ENCODE measurements at places on chromosomes 1 and 21.

- DNase-seq: no peak
These were observed 49.6 kb downstream of the TNFRSF8 start for GRCh38 chr1:12112711-12113161.

DNA sequence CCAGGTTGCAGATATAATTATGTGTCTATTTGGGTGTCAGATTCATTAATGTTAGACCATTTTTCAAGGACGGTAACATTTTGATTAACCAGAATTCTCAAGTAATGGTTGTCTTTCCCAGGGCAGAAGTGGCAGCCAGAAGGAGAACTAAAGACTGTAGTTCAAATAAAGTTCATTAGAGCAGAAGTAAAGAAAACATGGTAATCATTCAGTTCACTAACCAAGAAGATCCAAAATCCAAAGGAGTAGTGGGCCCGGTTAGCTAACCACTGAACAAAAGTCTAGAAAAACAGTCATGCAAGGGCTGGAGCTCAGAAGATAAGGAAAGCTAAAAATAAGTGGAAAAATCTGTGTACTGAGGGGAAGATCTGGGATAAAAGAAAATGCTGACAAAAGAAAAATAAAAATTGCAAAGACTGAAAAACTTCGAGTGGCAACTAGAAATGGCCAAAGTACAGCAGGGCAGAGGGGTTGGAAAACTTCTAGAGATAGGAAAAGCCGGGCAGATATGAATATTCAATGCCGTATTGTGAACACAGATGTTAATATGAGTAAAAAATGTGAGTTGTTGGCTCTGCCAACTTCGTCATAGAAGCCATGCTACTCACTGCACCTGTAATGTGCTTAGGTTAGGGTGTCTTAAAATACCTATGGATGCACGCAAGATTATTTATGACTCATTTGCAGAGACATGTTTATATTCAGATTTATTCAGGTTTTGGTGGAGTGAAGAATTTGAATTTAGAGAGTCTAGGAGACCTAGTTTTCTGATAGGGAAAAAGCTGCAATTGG lies 925.9 kb downstream of the LTN1 start:
- no peak for DNase-seq

GRCh38 chr1:229970714-229971113 lies 96.3 kb upstream of the GALNT2 start:
- no peak for DNase-seq

DNA sequence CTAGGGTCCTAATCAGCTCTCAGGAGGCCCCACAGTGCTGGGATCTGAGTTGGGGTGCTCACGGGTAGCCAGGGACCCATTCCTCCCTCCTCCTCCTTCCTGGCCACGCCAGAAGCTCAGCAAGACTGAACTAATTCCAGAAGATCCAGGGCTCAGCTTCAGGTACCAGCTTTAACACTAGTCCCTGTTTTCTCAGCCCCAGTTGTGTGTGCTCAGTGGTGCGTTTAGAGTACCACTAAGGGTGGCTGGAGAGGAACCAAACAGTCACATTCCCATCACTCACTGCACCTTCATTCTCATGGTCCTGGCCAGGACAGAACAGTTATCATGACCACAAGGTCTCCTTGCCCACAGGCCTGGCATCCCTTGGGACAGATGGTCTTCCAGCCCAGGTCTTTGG lies 20.8 kb downstream of the PKP1 start:
- DNase-seq: no peak

GRCh38 chr21:17295997-17296396 lies 216.8 kb upstream of the CXADR start:
- DNase-seq: no peak

DNA sequence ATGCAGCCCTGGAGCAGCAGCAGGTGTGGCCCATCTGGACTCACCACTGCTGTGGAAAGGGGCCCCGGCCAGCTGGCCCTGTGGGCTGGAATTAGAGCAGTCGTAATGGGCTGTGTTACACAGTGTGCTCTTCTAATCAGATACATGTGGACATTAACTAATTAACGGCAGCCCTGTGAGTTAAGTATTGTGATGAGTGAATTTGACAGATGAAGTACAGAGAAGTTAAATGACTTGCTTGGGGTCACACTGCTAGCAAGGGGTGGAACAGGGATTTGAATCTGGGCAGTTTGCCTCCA lies 58.6 kb downstream of the MDM4 start:
- DNase-seq: no peak

- no peak for DNase-seq
These were observed 80.9 kb downstream of the SSBP3 start for GRCh38 chr1:54325284-54325683.

- no peak for DNase-seq
These were observed 491 bp upstream of the RAP1A start for GRCh38 chr1:111618961-111619634.

DNA sequence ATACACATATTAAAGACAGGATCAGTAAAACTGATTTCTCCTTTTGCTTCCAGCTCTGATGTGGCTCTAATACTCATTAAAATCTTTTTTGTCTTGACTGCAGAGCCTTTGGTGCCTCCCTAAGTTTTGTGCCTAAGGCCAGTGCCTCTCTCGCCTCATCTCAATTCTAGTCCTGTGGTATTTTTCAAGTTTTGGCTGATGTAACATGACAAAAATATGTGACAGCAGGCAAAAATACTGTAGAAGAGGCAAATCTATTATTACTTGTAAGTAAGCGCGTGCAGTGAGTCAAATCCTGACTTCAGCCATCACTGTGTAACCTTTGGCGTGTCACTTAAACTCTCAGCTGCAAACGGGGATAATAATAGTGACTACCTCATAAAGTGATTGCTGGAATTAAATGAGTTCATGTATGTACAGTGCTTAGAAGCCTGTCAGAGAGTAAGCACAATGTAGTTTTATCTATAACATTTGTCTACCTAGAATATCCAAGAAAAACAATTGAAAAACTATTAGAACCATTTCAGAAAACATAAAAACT lies 74.0 kb downstream of the MAB21L3 start:
- no peak for DNase-seq

DNA sequence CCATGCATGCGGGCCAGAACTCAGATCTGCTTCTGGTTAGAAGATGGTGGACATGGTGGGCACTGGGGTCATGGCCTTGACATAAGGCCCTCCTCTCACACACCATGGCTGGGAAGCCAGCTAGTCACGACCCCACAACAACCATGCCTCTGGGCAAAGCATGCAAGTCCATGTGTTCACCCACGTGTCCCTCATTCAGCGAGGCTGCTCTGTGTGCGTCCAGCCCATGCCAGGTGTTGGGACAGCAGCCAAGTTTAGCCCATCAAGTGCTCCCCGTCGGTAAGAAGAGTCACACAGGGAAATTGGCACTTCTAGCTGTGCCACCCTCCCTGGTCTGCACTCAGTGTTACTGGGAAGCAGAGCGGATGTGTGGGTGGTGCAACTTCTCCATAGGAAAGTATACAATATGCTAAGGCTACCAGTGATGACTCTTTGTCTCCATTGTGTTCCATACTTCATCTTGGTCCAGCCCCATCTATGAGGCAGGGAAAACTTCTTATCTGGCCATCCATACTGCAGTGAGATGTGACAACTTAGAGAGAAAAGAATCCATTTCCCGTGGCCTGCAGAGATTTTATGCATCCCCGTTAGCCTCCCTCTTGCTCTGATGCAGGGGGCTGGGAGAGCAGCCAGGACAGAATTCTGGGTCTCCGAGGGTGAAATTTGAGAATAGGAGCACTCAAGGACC lies 198.0 kb downstream of the GRIK3 start:
- DNase-seq: no peak

DNA sequence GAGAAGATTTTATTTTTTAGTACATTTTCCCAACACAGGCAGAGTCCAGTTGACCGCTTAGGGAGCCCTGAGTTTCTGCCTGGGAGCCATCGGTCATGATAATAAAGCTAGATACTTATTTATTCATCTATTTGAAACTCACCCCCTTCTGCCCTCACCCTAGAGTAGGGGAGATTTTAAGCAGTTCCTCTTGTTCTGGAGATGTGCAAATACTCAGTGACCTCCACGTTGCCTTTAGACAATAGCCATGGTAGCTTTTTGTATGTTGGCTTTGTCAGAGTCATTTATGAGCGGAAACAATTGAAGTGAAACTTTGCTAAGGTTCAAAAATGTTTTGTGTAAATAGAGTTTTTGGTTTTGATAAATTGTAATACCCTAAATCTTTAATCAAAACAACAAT lies 45.7 kb upstream of the PLPPR4 start:
- DNase-seq: no peak

DNA sequence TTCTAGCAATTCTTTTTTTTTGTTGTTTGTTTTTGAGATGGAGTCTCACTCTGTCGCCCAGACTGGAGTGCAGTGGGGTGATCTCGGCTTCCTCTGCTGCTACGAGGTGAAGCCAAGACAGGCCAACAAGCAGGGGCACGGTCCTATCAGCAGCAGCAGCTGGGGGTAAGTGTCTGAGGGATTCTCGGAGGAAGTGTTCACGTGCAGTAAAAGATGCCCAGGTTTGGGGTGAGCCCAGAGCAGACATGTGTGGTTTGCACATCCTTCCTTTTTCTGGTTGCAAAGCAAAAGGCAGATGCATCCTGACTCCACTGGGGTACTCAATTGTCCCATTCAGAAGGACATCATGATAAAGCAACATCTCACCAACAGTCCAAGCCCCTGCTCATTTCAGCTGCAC lies 27.7 kb downstream of the PIGP start:
- no peak for DNase-seq

- no peak for DNase-seq
These were observed 545.1 kb downstream of the PLPP3 start for GRCh38 chr1:56034222-56034621.

DNA sequence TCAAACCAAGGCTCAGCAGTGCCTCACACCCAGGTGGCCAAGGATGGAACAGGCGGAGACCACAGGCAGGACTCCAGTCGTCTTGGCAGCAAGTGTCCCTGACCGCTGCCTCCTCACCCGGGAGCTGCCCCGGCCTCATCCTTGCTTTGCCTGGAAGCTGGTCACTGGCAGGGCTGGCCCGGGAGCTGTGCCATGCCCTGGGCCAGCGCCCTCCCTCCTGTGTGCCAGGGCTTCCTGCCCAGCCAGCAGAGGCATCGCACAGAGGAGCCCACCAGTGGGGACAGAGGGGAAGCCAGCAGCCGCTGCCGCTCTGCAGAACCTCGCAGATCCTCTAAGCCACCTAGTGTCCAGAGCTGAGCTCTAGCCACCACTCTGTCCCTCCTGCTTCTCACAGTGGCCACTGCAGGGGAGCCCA lies 7.8 kb downstream of the CASZ1 start:
- no peak for DNase-seq

GRCh38 chr1:246987083-246987690 lies 20.7 kb downstream of the ZNF695 start:
- DNase-seq: no peak

GRCh38 chr1:18229625-18230024 lies 122.0 kb downstream of the IGSF21 start:
- no peak for DNase-seq

DNA sequence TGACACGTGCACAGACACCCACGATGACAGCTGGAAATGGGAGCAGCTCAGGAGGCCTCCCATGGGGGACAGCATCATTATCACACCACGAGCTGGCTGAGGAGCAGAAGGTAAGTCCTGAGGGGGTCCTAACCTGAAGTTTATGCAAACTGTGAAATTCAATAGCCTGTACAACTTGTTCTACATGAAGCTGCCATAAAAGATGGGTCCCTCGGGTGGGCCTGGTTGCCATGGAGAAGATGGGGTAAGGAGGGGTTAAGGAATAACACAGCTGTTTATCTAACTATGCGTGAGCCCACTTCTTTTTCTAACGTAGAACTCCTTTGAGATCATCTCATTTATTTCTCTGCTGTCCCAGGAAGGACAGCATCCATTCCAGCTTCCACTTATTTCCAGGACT lies 163.4 kb upstream of the CD34 start:
- no peak for DNase-seq

- no peak for DNase-seq
These were observed 59.2 kb downstream of the TLR5 start for GRCh38 chr1:223083831-223084230.

- no peak for DNase-seq
These were observed 3.5 kb downstream of the NAV1 start for GRCh38 chr1:201542309-201543035.

GRCh38 chr1:165842671-165843129 lies 15.3 kb downstream of the UCK2 start:
- peak; percentile 7 for DNase-seq

DNA sequence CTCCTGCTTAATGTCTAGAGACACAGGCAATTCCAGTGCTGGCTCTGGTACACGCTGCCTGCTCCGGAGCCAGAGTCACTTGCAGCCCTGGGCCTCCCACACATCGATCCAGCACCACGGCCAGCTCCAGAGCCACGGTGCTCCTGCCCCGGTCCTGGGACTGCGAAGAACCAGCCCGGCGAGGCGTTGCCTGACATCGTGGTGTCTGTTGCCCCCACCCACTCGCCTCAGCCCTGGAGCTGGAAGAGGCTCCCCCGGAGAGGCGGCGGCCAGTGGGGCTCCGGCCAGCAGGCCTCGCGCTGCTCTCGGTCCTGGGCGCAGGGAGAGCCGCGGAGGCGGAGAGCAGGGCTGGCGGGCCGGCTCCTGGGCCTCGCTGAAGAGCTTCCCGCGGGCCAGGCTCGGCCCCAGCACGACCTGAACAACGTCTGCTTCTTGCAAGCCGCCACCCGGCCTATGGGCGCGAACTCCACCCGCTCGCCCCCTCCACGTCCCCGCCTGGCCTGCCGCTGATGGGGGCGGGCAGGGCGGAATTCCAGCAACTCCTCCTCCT lies 364.8 kb downstream of the CEP170 start:
- DNase-seq: no peak

GRCh38 chr1:110750562-110750961 lies 75.8 kb upstream of the KCNA3 start:
- no peak for DNase-seq

GRCh38 chr1:244397131-244397530 lies 54.6 kb downstream of the ADSS2 start:
- no peak for DNase-seq

GRCh38 chr1:231887866-231888265 lies 261.3 kb downstream of the DISC1 start:
- no peak for DNase-seq

- no peak for DNase-seq
These were observed 61.6 kb downstream of the KIF14 start for GRCh38 chr1:200558866-200559459.

- peak; percentile 26 for DNase-seq
These were observed 102.1 kb downstream of the JAK1 start for GRCh38 chr1:64864018-64864940.

DNA sequence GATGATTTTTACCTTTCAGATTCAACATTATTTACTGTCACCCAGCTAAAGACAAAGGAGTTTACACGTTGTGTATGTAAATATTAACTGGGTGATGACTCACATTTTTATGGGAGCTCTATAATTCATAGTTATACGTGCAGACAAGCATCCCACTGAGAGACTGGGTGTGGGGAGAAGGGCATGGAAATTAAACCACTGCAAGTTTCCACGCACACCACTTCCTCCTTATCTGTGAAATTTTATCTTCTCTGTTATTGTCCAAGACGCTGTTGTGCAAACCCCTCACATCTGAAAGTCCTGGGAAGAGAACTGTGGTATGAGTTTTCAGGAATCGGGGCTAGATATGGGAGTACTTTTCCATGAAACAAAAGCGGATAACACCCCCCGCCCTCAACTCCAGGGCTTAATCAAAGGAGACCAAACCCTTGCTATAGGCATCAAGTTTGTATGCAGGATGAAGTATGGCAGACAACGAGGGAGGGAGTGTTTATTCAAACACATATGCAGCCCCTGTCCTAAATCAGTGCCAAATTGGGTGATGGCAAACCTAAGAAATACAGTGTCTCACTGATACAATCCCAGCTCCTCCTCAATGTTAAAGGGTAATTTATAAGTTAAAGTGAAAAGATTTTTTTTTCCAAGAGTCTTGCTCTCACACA lies 23.3 kb upstream of the DPT start:
- no peak for DNase-seq
